Suprapubic skin (tissue), 4 donors: ENCODE measurements at places on chromosomes 11 and 22.
A peak's percentile ranks its signal among the peaks of the same experiment; 100 is the strongest.

- no peak overlapping the region for H3K27ac ChIP-seq
- no peaks in the 10 kb centered on the region for H3K27me3 ChIP-seq
- DNase-seq = peak; percentile 66
- peaks cover 4% of the 10 kb centered on the region for H3K36me3 ChIP-seq
- no peak overlapping the region for H3K4me3 ChIP-seq
Measured at GRCh38 chr22:27836181-27836580, 34.6 kb upstream of the MN1 start.

- H3K4me1 ChIP-seq = peaks cover 56% of the 10 kb centered on the region
- H3K36me3 ChIP-seq = no peaks in the 10 kb centered on the region
- H3K27me3 ChIP-seq = no peaks in the 10 kb centered on the region
Measured at GRCh38 chr11:95337972-95338429, 107.0 kb upstream of the SESN3 start.

DNA sequence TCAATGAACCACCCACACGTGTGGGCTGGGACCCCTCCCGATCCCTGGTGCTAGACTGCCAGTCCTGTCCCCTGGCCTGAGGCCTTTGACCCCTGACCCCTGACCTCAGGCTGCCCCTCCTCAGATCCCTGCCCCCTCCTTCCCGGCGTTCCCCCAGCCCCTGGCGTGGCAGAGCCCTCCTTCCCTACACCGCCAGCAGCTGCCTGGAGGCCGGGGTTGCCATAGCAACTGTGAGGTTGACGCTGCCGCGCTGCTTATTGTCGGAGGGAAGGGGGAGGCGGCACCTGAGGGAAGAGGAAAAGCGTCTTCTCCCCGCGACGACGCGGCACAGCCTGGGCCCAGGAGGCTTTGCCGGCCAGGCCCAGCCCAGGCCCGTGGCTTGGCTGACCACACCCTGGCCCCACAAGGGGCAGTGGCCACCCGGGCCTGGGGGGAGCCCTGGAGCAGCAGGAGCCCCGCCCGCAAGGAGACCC, 32.6 kb downstream of the SHANK3 start:
- no peak overlapping the region for H3K4me3 ChIP-seq
- no peak overlapping the region for H3K27ac ChIP-seq
- H3K36me3 ChIP-seq = peaks cover 6% of the 10 kb centered on the region
- no peaks in the 10 kb centered on the region for H3K4me1 ChIP-seq

DNA sequence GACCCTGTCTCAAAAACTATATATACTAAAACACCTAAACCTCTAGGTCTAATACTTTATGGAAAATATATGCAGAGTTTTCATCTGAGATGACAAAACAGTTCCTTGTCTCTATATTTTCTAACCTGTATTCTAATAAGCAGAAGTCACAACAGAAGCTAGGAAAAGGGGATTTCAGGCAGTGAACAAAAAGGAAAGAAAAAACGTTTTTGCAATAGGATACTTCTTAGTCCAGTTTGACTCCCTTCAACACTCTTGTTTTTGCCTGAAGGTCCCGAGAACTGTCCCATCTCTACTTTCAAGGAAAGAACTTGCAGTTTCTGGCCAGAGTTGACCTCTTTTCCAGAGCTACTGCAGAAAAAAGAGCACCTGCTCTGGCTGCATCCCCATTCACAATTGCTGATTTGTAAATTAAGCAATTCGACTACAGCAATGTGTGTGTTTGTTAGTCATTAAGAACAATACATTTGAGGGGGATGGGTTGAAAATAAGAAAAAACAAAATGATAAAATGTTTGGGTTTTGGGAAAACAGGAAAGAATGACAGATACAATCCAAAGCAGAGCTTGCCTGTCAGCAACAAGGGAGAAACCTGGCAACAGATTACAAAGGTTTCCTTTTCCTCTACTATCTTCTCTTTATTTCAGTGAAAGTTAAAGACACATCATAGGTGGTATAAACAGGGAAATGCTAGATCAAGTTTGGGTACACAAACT, 160.0 kb downstream of the FCHSD2 start:
- no peak for DNase-seq
- peaks cover 5% of the 10 kb centered on the region for H3K36me3 ChIP-seq
- no peaks in the 10 kb centered on the region for H3K4me1 ChIP-seq
- H3K27ac ChIP-seq = no peak overlapping the region

DNA sequence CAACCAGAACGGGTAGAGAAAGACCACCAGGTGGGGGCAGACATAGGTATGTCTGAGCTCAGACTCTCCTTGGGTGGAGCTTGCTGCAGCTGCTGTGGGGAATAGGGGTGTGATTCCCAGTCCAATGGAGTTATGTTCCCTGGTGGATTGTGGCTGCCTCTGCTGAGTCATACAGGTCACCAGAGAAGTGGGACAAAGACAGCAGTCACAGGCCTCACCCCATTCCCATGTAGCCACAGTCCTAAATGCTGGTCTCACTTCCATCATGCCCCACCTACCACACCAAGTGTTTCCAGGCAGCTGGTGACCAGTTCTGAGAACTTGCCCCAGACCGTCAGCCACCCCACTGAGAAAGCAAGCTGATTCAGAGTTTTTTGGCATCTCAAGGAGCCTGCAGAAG, 17.5 kb downstream of the OR52E5 start:
- no peaks in the 10 kb centered on the region for H3K36me3 ChIP-seq
- no peak overlapping the region for H3K4me3 ChIP-seq
- no peak for DNase-seq
- H3K27ac ChIP-seq = no peak overlapping the region
- no peaks in the 10 kb centered on the region for H3K27me3 ChIP-seq

- H3K36me3 ChIP-seq = no peaks in the 10 kb centered on the region
- no peaks in the 10 kb centered on the region for H3K27me3 ChIP-seq
- DNase-seq = no peak
- H3K4me3 ChIP-seq = no peak overlapping the region
- no peaks in the 10 kb centered on the region for H3K4me1 ChIP-seq
Measured at GRCh38 chr11:30786256-30787110, 200.3 kb upstream of the MPPED2 start.

DNA sequence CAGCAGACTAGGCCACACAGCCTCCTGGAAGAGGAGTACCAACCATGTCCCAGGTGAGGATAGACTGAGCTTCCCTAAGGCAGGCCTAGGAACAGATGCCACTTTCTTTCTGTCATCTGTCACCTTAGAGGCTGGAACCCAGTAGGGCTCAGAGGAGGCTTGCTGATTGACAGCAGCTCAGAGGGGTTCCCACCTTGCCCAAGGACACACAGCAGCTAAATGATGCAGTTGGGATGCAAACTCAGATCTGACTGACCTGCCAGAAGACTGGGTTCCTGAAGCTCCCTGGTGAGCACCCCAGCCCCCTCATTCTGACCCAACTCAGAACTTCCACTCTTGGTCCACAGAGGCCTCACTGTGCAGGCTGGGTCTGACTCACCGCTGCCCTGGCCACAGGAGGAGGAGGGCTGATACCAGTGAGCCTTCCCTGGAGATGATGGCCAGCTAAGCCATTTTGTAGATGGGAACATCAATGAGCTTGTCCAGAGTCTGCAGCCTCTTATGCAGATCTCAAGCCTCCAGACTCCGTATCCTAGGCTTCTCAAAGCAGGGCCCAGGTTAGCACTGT, 14.0 kb downstream of the CAPN5 start:
- H3K4me1 ChIP-seq = peaks cover 13% of the 10 kb centered on the region
- H3K27me3 ChIP-seq = no peaks in the 10 kb centered on the region
- DNase-seq = no peak
- H3K4me3 ChIP-seq = no peak overlapping the region
- no peak overlapping the region for H3K27ac ChIP-seq

DNA sequence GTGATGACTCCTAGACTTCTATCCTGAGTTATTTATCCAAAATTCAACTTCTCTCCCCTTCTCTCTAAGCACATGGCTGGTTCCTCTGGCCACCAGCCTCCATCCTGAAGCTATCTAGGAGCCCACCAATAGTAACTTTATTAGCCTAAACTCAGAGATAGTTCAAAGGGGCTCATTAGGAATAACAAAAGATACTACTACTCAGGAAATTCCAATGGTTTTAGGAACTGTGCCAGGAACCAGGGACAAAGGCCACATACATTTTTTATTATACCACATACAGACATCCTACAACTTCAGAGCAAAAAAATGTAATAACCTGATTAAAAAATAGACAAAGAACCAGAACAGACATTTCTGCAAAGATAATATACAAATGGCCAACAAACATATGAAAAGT, 27.9 kb downstream of the SLC25A17 start:
- no peak for DNase-seq
- peaks cover 39% of the 10 kb centered on the region for H3K36me3 ChIP-seq
- H3K27ac ChIP-seq = no peak overlapping the region
- H3K4me3 ChIP-seq = no peak overlapping the region

DNA sequence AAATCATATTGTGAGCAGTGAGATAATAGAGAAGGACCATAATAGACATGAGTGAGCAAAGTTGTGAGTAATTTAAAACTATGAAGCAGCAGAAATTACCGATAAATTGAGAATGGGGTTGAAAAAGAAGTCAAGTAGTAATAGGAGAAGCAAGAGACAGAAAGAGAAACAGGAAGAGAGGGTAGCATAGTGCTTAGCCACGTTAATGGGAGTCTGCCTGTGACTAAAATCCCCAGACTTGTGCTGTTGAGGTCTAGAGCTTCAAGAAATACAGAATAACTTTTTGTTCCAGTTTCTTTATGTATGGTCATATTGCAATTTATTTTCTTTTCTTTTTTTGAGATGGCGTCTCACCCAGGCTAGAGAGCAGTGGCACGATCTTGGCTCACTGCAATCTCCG, 368.7 kb downstream of the METTL15 start:
- H3K27ac ChIP-seq = no peak overlapping the region
- no peaks in the 10 kb centered on the region for H3K36me3 ChIP-seq
- DNase-seq = no peak
- no peaks in the 10 kb centered on the region for H3K4me1 ChIP-seq
- H3K27me3 ChIP-seq = no peaks in the 10 kb centered on the region

DNA sequence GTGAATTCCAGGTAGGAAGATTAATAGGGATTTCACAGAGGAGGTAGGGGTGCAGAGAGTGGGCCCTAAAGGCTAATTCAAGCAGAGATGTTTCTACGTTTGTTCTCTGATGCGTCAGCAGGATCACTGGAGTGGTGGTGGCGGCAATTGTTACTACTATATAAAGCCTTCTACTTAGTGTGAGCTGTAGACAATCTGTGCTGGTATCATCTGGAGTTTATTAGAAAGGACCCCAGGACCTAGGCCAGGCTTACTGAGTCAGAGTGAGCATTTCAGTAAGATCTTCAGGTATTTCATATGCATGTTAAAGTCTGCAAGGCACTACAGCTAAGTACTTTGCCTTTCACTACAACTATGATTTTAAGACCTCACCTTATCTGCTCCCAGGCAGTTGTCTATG, 59.5 kb downstream of the USP35 start:
- no peak overlapping the region for H3K4me3 ChIP-seq
- no peaks in the 10 kb centered on the region for H3K27me3 ChIP-seq
- peaks cover 3% of the 10 kb centered on the region for H3K4me1 ChIP-seq
- no peak overlapping the region for H3K27ac ChIP-seq
- peaks cover 13% of the 10 kb centered on the region for H3K36me3 ChIP-seq
